SK-N-SH treated with all-trans-retinoic acid at 6 μM for 48 hours (cell line): ENCODE measurements at places on chromosomes 4 and X.

GRCh38 chr4:94408549-94409374 lies 43.0 kb upstream of the PDLIM5 start:
- no peak for ATAC-seq

DNA sequence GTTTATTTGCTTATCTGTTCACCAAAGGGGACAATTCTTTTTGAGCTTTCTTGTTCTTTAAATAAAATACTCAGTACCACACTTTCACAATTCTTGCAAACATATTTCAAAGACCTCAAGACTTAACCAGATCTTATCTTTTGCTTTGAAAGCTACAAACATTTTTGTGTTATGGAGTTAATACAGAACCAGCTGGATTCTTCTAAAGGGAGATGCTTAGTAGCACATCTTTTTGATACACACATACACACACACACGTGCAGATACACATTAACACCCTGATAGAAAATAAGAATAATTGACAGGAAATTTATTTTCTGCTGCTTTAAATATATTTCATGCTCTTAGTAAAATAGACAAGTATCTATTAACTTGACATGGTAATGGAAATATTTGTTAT lies 379.1 kb downstream of the SH2D1A start:
- no peak for ATAC-seq

GRCh38 chrX:118847676-118848075 lies 24.1 kb downstream of the ZCCHC12 start:
- ATAC-seq, result peak; percentile 88

DNA sequence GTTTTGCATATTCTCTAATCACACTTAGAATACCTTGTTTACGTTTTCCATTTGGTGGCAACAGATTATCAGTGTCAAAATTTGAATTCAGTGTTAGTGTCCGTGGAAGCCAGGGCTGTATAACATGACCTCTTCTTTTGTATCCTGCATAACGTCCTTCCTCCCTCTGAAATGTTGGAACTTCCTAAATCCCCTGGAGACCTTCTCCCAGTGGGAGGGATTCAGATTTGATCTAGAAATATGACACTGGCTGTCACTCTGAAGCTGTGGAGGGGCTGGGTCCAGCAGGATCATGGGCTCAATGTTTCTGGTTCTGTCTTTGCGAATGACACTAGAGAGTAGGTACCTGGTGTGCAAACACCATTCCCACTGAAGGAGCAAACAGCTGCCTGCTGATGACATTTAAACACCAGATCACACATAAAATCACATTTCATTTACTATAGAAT lies 850 bp upstream of the CXCL3 start:
- peak; percentile 12 for ATAC-seq

- no peak for ATAC-seq
Observed at GRCh38 chr4:52729586-52729985, 21.6 kb downstream of the ERVMER34-1 start.

DNA sequence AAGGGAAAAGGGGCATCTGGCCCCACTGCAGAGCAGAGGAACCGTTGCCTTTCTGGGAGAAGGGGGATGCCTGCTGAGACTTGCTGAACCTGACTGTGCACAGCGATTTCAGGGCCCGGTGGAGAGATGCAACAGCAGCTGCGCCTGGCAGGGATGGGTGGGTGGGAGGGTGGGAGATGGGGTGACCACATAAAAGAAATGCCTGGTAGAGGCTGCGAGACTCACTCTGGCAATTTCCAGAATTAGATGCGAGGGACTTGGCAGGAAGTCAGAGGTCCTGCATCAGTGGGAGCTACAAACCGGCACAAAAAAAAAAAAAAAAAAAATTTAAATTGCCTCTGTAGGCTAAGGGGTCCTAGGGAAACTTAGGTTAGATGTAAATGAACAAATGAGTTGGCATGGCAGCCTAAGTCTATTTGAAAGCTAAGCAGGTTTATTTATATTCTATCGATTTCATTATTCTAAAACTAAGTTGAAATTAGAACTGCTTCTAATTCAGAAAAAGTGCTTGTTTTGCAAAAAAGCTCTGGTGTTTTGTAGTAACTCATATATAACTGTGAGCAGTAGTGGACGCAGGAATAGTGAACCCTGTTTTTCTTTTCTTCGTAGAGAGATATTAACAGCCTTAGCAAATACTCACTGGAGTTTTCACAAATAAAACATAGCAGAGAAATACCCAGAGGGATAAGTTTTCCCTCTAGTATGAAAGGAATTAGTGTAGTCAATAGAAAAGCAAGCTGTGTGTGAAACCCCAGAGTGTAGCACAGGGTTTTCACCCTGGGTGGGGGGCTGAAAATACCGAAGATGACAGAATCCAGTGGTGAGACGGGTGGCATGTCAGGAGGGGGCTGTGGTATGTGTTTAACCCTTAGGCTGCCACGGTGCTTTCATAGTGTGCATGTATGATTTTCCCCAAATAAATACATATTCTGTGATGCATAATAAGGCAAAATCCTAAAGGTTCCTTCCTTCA lies 130.1 kb downstream of the EGF start:
- no peak for ATAC-seq

GRCh38 chr4:10140866-10141759 lies 24.5 kb upstream of the WDR1 start:
- ATAC-seq, result no peak

DNA sequence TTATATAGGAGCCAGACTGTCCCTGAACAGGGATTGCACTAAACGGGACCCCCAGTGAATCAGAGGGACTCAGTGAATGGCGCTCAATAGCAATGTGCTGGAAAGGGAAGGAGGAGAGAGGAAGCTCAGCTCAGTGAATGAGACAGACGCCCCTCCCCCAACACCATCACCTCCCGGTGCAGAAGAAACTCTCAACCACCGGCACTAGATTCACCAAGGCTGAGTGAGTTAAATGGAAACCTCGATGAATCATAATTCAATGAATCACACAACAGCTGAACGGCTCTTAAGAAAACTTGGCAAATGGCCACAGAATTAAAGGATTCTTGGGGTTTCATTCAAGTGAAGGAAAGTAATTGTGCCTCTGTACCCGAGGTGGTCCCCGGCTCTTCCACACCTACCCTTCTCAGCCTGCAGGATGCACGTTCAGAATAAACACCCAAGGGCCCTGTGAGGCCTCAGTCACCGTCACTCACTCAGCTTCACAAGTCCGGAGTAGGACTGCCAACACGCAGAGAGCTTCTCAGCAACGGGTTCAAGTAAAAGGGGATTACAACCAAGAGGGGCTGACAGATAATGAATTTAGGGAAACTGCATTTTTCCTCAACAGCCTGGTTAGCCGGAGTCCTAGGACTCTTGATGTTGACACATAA lies 29.3 kb downstream of the CRMP1 start:
- ATAC-seq, result no peak

DNA sequence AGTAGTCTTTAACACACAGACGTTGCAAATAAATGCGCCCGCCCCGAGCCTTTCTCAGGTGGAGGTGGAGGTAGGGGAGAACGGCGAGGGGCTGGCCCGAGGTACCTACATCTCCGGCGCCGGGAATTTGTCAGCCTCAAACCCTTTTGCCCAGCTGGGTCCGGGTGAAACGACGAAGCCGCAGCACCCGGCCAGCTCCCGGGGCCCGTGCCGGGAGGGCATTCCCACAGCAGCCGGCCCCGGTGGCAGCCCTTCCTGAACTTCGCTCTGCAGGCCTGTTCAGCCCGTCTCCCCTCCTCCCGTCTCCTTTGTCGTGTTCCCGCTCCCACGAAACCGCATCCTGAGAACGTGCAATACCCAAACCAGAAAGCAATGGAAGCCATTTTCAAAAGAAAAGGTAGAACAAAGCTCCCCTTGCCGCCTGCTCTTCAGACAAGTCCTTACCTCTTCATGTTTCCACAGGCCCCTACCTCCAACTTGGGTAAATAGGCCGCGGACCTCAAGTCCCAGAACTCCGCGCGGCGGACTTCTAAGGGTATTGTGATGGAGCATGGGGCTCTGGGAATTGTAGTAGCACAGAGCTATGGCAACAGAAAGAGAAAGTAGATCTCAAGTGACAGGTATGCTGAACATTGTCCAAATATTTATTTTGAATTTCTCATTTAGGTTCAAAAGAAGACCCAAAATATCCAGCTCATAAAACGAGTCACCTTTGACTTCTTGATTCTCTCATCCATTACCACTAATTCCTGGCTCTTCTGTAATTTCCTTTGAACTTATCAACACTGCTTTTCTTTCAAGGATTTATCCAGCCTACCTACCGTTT lies at the start of gene RBM41:
Gene RBM41 (minus strand): TSS at position 501 of the 826 bp plus-strand sequence. CDS start 49 bp downstream, at position 452.
- peak; percentile 100 for ATAC-seq

DNA sequence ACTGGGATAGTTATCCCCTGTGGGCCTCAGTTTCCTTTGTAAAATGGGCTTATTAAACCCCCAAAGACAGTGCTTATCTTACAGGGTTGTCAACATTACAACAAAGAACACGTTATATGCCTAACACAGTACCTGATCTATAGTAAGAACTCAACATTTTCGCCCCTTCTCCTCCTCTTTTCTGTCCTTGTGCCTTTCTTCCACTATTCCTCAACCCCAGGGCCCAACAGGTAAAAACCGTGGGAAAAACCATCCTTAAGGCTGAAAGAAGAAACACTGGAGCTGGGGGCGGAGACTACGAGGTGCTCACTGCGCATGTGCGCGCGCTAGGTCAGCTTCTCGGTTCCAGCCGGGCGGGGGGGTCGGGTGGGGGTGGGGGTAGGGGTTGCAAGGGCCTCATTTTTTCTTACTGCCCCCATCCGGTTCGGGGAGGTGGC lies 426 bp upstream of the XIAP start:
- peak; percentile 57 for ATAC-seq

GRCh38 chr4:839675-840443 lies 13.9 kb upstream of the CPLX1 start:
- ATAC-seq, result no peak
